ENCODE measurements at places on chromosomes 11 and 22.

DNA sequence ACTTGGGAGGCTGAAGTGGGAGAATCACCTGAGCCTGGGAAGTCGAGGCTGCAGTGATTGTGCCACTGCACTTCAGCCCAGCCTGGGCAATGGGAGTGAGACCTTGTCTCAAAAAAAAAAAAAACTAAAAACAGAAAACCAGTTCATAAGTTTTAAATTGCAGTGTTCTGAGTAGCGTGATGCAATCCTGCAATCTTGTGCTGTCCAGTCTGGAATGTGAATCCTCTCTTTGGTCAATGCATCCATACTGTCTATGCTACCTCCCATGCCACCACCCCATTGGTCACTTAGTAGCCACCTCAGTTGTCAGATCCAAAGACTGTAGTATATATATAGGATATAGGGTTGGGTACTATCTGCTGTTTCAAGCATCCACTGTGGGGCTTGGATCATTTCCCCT is 11.1 kb downstream of the YAP1 start:
- no peak for DNase-seq

- no peak for DNase-seq
These were observed 2.3 kb downstream of the SIK2 start for GRCh38 chr11:111604392-111605009.

GRCh38 chr11:120055646-120056045 is 82.3 kb downstream of the TRIM29 start:
- no peak for DNase-seq

GRCh38 chr22:50476868-50477267 is 2.0 kb upstream of the SBF1 start:
- DNase-seq: no peak

- DNase-seq: no peak
These were observed 13.5 kb upstream of the ZC3H12C start for GRCh38 chr11:110079726-110080125.

DNA sequence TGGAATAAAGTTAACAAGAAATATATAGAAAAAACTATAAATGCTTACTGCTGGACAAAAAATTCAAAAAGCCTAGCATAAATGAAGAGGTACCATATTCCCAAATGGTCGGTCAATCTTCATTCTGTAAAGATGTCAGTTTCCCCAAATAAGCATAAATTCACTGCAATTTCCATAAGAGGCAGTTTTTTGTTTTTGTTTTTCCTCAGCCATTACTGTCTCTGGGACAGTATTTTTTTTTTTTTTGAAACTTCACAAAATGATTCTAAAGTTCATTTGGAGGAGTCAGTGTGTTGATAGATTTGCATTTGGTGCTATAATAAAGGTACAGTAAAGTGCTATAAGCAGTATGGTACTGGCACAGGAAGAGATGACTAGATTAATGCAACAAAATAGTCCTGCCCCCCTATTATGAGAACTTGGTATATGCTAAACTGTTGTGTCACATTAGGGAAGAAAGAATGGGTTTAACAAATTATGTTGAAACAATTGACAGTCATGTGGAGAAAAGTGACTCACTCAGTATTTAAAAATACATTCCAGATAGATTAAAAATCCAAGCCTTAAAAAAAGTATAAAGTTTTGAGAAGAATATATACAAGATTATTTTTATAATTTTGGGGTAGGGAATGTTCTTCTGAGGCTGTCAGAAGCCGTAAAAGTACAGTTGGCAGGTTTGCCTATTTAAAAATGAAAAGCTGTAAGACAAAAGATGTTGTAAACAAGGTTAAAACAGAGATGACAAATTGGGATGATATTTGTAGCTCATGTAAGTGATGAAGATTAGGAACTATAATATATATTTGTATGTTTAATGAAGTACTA is 2.6 kb upstream of the FTH1 start:
- no peak for DNase-seq

- DNase-seq: no peak
These were observed 16.0 kb upstream of the SMIM35 start for GRCh38 chr11:118102721-118103261.

- no peak for DNase-seq
These were observed 252.0 kb downstream of the CTTN start for GRCh38 chr11:70650075-70650909.

- DNase-seq: no peak
These were observed 215.0 kb downstream of the NXPE2 start for GRCh38 chr11:114893329-114893728.

- DNase-seq: no peak
These were observed 1091.9 kb upstream of the RAG2 start for GRCh38 chr11:37689951-37690350.

- no peak for DNase-seq
These were observed 763 bp upstream of the MS4A7 start for GRCh38 chr11:60377401-60378136.

- no peak for DNase-seq
These were observed 6.1 kb upstream of the CD59 start for GRCh38 chr11:33742249-33742851.

GRCh38 chr11:10394229-10395101 is 60.6 kb upstream of the AMPD3 start:
- no peak for DNase-seq

- no peak for DNase-seq
These were observed 2.2 kb downstream of the CPT1B start for GRCh38 chr22:50576070-50576469.

DNA sequence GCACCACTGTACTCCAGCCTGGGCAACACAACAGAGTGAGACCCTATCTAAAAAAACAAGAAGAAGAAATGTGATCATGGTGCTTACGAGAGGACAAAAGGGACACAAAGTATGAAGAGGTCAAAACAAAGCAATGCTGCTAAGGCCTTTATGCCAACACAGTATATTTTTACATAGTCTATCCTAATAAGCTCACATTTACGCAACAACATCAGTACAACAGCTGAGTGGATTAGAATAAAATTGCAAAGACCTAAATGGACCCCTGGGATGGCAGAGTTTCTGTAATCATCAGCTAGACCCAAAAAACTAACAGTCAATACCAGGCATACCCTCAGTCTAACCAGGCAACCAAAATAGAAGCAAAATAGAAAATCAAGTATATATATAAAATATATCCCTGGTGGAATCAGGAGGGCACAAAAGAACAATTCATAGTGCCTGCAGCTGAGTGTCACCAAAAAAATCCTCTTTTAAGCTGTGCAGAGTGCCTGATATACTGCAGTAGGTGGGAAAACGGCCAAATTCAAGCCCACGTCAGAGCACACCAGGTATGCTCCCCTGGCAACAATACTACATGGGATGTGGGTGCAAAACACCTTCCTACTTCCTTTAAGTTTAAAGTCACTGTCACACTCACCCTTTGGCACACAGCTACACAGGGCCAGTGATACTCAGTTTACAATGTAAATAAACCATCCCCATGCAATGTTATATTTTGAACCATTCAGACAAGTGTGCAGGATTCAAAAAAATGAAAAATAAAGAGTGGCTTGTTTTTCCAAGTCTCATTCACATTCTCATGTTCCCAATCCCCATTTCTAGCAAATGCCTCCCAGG is 57.8 kb downstream of the RBFOX2 start:
- no peak for DNase-seq

GRCh38 chr22:31826443-31826842 is 72.6 kb downstream of the DEPDC5 start:
- DNase-seq: no peak

GRCh38 chr22:47190276-47190956 is 428.0 kb downstream of the TBC1D22A start:
- DNase-seq: no peak

DNA sequence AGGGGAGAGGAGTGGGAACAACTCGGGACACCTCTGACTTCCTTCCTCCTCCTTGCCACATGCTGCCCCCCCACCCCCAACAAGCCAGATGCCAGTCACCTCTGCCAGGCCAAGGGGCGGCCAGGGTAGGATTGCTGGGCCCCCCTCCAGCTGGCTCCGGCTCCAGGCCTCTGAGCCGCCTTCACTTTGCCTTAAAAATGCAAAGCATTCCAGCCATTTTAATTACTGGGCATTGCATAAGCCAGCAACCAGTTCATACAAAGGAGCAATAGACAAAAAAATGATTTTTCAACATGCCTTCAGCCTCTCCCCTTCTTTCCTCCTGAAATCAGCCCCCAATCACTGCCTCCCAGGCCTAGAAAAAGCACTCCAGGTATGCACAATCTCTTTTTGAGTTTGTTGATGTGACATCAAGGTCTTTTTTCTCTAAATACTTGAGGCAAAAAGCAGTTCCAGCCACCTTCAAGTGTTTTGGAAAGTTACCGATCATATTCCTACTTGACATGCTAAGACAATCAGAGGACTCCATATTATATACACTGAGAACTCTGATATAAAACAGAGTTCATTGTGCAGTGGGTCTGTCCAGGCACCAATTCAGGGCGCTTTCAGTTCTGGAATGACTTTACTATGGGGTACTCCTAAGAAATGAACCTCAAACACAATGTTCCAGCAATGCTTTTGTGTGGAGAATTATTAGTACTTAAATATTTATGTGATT is 12.4 kb upstream of the TIMP3 start:
- no peak for DNase-seq

- DNase-seq: no peak
These were observed at the start of gene TSGA10IP for GRCh38 chr11:65945430-65945911. TSGA10IP (plus strand) TSS chr11:65945480; CDS start chr11:65945676, 196 bp downstream.

DNA sequence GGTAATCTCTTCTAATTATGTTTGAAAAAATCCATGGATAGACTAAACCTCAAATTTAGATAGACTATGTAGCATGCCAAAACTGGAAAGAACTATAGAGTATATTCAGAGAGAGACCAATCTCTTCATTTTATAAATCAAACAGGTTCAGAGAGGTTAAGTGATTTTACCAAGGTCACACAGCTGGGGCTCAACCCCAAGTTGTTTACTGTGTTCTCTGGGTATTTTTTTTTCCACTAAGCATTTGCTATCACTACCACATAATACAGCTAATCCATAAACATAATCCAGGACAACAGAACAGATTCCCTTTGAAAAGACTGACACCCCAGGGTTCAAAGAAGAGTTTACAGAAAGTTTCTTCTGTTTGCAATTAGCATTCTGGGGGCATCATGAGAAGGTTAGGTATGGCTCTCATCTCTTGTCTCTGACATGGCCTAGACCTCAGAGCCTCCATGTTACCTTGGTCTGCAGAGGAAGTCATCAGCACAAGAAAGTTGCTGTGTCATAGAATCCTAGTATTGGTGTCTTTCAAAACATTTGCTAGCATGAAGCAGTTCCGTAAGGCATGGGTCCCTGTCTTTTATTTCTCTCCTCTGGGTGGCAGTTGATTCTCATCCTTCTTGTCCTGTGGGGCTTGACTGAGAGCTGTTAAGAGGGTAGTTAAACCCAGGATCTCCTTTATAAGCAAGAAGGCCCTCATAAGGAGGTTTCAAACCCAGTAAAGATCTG is 94.5 kb upstream of the HSD17B12 start:
- DNase-seq: no peak

DNA sequence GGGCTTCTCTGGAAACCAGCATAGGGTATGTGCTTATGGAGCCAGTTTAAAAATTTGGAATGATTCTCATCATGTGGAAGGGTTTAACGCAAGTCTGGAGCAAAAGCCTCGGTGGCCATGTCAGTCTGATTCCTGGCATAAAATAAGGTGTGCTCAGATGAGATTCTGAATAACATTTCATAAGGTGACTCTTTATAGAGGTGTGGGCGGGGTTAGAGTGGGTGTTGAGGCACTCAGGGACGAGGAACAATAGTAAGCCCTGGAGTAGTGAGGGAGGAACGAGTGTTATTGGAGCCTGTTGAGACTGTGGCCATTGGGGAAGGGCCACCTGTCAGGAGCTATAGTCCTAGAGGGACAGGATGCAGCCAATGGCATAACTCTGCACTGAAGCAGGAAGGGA is 13.0 kb upstream of the KIRREL3 start:
- DNase-seq: no peak

- no peak for DNase-seq
These were observed 1.0 kb downstream of the CTSD start for GRCh38 chr11:1762537-1763302.

DNA sequence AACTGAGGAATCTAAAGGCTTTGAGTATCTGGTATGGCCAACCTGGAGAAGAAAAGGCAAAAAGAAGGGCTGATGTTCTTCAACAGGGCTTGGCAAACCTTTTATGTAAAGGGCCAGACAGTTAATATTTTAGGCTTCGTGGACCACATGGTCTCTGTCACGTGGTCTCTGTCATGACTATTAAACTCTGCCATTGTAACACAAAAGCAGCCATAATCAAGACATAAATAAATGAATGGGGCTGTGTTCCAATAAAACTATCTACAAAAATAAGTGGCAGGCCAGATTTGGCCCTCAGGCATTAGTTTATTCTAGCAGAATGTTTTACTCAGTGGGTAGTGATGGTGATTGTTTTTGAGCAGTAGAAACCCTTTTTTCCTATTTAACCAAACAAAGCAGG is 483 bp upstream of the ACCSL start:
- DNase-seq: no peak

DNA sequence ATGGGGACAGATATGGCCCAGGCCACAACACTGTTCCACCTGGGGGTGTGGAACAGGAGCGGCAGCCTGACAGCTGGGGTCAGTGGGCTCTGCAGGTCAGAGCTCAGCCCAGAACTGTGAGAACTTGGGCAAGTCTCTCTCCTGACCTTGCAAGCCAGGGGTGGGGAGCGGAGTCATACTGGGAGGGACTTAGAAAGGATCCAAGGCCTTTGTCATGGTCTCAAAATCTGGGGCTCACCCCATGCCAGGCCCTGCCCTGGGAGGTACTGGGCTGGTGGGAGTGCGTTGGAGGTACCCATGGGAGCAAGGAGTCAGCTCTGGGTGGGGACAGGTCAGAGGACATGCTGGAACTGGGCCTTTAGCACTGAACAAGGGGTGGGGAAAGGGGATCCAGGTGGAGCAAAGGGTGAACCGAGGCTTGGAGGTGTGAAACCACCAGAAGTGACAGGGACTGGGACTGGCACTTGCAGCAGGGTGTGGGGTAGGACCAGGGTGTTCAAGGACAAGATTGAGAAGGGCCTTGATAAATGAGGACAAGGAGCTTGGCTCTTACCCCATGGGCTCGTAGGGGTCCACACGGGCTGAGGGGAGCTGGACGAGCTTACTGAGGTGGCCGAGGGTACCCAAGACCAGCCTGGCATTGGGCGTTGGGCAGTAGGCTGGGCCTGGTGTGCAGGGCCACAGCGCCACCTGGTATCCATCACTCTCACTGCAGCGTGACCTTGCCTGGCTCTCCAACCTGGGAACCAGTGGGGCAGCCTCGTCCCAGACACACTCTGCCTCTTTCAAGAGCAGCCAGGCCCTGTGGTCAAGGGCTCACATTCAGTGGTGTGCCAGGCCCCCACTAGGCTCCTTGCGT is 7.4 kb upstream of the PMM1 start:
- DNase-seq: no peak

Data from activated naive CD8-positive, alpha-beta T cell treated with anti-CD3 and anti-CD28 coated beads, Interleukin-2, amount 50 U/mL, for 16 hours (primary cell).